ENCODE measurements at places on chromosomes 6 and 20. TPM values are rescaled to one million over a fixed set of nuclear protein-coding genes. Genes with fewer than 3 reads are reported as not detected.

KCNQ5 gene
- total RNA-seq: 11.8 TPM

C20orf141 gene
- total RNA-seq: not detected

BCAS1 gene
- total RNA-seq: not detected

MAS1 gene
- not detected for total RNA-seq

SRMS gene
- total RNA-seq: not detected

EEF1A1 gene
- 18,342 TPM for total RNA-seq

TGIF2 gene
- 32.2 TPM for total RNA-seq

ZBP1 gene
- total RNA-seq: not detected

PCSK2 gene
- not detected for total RNA-seq
